ENCODE measurements at places on chromosomes 12 and 14. TPM values are rescaled to one million over a fixed set of nuclear protein-coding genes. Genes with fewer than 3 reads are reported as not detected.

DNA sequence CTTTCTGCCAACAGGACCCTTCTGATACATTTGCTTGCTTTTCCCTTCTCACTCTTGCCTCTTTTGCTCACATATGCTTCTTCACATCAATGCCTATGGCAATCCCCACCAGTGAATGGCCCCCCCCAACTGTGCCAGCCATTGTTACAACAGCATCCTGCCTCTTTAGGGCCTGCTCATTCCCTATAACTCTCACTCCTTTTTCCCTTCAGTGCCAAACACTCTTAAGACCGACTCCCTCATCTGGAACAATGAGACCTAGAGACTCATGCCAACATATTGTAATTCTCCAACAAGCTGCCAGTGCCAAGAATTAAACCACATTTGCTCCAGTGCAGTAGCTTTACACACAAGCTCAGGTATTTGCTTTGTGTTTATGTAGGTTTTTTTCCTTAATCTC is 189.0 kb downstream of the SOX5 start:
- no peaks in the 10 kb centered on the region for H3K36me3 ChIP-seq
- H3K27me3 ChIP-seq, result no peaks in the 10 kb centered on the region
- no peak overlapping the region for H3K4me3 ChIP-seq
- H3K27ac ChIP-seq, result no peak overlapping the region
- no peak for DNase-seq
- H3K4me1 ChIP-seq, result no peaks in the 10 kb centered on the region

DNA sequence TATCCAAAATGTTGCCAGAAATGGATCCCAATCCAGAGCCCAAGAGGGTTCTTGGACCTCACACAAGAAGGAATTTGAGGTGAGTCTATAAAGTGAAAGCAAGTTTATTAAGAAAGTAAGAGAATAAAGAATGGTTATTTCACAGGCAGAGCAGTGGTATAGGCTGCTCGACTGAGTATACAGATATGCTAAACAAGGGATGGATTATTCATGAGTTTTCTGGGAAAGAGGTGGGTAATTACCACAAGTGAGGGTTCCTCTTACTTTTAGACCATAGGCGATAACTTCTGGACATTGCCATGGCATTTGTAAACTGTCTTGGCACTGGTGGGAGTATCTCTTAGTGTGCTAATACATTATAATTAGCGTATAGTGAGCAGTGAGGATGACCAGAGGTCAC is 73.6 kb downstream of the ETNK1 start:
- no peaks in the 10 kb centered on the region for H3K36me3 ChIP-seq
- H3K4me1 ChIP-seq, result no peaks in the 10 kb centered on the region
- no peak overlapping the region for H3K27ac ChIP-seq

DNA sequence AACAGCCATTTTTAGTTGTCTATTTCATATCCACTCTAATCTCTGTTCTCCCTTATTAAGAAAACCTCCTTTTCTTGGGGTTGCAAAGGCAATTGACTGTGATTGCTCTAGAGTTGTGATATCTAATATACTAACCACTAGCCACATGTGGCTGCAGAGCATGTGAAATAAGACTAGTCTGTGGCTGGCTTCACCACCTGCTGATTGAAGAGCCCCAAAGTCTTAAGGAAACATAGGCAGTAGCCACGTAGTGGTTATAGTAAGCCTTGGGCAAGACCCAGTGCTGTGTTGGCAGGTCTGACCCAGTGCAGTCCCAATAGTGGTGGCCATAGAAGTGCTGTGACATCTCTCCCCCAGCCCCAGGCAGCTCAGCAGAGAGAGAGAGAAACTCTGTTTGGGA is 28.4 kb upstream of the ATP2B1 start:
- H3K4me3 ChIP-seq, result no peak overlapping the region
- H3K4me1 ChIP-seq, result peaks cover 5% of the 10 kb centered on the region
- DNase-seq, result no peak
- H3K27ac ChIP-seq, result no peak overlapping the region

DNA sequence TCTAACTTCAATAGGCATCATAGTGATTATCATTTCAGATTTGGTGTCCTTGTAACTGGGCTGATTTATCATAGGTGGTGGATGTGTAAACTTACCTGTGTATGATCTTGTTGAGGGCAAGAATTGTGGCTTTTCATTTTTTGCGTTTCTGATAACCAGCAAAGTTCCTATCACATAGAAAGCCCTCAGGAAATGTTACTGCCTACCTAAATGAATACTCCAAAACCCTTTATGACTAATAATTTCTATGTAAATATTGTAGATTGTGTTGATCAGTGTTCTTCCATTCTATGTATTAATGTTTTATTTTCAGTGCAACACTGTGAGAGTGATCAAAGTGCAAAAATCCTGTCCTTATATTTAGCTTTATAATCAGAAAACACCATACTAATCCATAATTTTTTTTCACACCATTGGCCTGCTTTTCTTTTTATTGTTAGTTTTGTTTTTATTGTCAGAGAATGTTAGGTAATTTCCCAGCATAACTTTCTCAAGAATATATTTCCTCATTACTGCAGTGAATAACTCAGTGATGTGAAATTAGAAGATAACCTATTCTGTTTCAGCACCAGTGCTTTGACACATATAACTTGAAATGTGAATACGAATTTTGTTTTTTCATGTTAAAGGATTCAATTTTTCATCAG is 94.1 kb downstream of the GPHN start:
- H3K27me3 ChIP-seq, result no peaks in the 10 kb centered on the region
- no peak overlapping the region for H3K4me3 ChIP-seq
- no peaks in the 10 kb centered on the region for H3K4me1 ChIP-seq
- DNase-seq, result no peak
- no peak overlapping the region for H3K27ac ChIP-seq

DNA sequence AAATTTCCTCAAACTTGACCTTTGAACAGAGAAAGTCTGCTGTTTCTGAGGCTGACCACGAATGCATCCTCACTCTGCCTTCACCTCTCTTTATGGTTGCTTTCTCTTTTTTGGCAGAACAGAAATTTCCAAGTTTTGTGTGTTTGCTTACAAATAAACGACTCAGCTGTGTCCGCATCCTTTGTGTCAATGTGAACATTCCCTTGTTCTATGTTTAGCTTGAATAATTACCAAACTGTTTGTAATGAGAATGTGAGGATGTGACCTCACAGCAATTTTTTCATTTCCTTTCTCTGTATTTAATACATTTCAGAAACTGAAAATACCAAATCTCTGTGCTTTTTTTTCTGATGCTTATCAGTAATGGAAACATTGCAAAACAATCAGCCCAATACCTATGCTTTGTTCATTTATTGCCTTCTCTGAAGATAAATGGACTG is 410.9 kb downstream of the EGLN3 start:
- H3K4me1 ChIP-seq, result no peaks in the 10 kb centered on the region
- H3K4me3 ChIP-seq, result no peak overlapping the region
- DNase-seq, result no peak

- no peak for DNase-seq
- H3K4me1 ChIP-seq, result no peaks in the 10 kb centered on the region
- no peak overlapping the region for H3K27ac ChIP-seq
Measured at GRCh38 chr14:76267322-76268046, 108.5 kb upstream of the ESRRB start.

Gene DLK1
- polyA plus RNA-seq, result not detected

- H3K4me1 ChIP-seq, result no peaks in the 10 kb centered on the region
- H3K27me3 ChIP-seq, result peaks cover 2% of the 10 kb centered on the region
- DNase-seq, result no peak
- H3K36me3 ChIP-seq, result no peaks in the 10 kb centered on the region
- H3K4me3 ChIP-seq, result no peak overlapping the region
Measured at GRCh38 chr14:51185754-51186153, 54.3 kb upstream of the TMX1 start.
